ENCODE measurements at places on chromosomes 6 and 20. TPM values are rescaled to one million over a fixed set of nuclear protein-coding genes. Genes with fewer than 3 reads are reported as not detected.

DNA sequence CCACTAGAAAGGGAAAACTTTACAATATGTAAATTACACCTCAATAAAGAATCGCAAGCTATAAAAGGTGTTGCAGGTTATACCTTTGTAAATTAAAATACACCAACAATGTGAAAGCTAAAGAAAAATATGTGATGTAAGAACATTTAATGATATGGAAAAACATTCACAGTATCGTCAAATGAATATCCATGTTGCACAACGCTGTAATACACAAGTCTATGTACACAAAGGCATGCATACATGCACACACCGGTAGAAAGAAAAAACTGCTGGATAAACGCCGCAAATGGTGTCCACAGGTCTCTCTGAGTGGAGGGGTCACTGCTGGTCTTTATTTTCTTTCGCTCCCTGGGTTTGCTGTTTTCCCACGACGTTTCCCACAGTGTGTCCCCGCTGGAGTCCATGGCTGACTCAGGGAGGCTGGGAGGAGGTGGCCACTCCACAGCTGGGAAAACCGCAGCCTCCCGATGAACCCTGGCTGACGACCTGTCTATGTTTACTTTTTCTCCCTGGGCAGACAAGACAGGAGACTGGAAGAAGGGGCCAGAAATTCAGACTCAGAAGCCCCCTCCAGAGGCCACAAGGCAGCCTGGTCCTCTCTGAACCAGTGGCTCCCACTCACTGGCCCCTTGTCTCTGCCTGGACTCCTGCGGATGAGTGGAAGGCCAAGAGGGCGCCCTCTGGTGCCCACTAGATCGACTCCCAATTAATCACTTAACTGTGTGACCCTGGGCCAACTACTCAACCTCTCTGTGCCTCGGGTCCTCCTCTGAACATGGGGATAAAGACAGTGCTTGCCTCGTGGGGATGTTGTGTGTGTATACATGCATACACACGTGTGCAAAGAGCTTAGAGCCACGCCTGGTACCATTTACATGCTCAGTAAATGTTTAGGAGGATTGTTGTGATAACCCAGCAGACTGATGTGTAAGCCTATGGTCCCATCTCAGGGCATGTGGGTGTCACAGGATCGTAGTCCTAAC lies 12.8 kb upstream of the BPI start:
- no peaks in the 10 kb centered on the region for H3K36me3 ChIP-seq
- H3K27me3 ChIP-seq = peaks cover 18% of the 10 kb centered on the region
- no peaks in the 10 kb centered on the region for H3K4me1 ChIP-seq
- H3K4me3 ChIP-seq = no peak overlapping the region

- H3K27me3 ChIP-seq = no peaks in the 10 kb centered on the region
- H3K4me3 ChIP-seq = no peak overlapping the region
Observed at GRCh38 chr6:22250486-22250885, 46.4 kb downstream of the PRL start.

Gene MCCD1
- not detected for total RNA-seq

GRCh38 chr20:52864916-52865605 lies 107.1 kb upstream of the TSHZ2 start:
- no peak overlapping the region for H3K4me3 ChIP-seq
- DNase-seq = no peak
- no peaks in the 10 kb centered on the region for H3K36me3 ChIP-seq
- no peak overlapping the region for H3K27ac ChIP-seq

GRCh38 chr6:5671601-5672559 lies 334.8 kb downstream of the NRN1 start:
- peaks cover 11% of the 10 kb centered on the region for H3K36me3 ChIP-seq
- peaks cover 47% of the 10 kb centered on the region for H3K4me1 ChIP-seq
- no peak for DNase-seq
- no peak overlapping the region for H3K4me3 ChIP-seq
- no peaks in the 10 kb centered on the region for H3K27me3 ChIP-seq

Gene PNPLA1
- total RNA-seq = not detected

Gene EEF1A2
- total RNA-seq = 0.17 TPM

Gene COL21A1
- not detected for total RNA-seq

GRCh38 chr6:14396826-14397517 lies 279.4 kb downstream of the CD83 start:
- no peak overlapping the region for H3K4me3 ChIP-seq
- peaks cover under 1% of the 10 kb centered on the region for H3K36me3 ChIP-seq
- no peaks in the 10 kb centered on the region for H3K27me3 ChIP-seq
- H3K4me1 ChIP-seq = peaks cover 6% of the 10 kb centered on the region
- no peak overlapping the region for H3K27ac ChIP-seq

- H3K4me3 ChIP-seq = no peak overlapping the region
- H3K27ac ChIP-seq = no peak overlapping the region
- H3K36me3 ChIP-seq = no peaks in the 10 kb centered on the region
- H3K4me1 ChIP-seq = peaks cover 11% of the 10 kb centered on the region
- no peak for DNase-seq
- peaks cover 14% of the 10 kb centered on the region for H3K27me3 ChIP-seq
Observed at GRCh38 chr20:2390951-2391675, 10.4 kb downstream of the TGM6 start.

DNA sequence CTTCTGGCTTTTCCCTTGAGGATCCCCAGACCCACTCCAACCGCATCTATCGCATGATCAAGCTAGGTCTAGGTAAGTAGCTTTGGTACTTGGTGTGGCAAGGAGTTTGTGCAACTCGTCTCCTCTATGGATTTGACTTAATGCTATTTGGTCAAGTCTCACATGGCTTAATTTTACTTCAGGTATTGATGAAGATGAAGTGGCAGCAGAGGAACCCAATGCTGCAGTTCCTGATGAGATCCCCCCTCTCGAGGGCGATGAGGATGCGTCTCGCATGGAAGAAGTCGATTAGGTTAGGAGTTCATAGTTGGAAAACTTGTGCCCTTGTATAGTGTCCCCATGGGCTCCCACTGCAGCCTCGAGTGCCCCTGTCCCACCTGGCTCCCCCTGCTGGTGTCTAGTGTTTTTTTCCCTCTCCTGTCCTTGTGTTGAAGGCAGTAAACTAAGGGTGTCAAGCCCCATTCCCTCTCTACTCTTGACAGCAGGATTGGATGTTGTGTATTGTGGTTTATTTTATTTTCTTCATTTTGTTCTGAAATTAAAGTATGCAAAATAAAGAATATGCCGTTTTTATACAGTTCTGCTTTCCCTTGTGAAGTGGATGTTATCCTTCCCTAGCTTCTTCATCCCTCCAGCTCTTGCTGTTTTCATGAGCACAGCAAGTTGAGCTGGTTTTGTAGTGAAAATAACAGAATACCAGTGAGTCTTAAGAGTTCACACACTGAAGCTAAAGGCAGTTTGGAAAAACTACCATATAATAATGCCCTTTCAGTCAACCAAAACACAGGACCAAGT lies 3.8 kb downstream of the SLC35B2 start:
- no peak overlapping the region for H3K4me3 ChIP-seq
- peaks cover 64% of the 10 kb centered on the region for H3K36me3 ChIP-seq

DNA sequence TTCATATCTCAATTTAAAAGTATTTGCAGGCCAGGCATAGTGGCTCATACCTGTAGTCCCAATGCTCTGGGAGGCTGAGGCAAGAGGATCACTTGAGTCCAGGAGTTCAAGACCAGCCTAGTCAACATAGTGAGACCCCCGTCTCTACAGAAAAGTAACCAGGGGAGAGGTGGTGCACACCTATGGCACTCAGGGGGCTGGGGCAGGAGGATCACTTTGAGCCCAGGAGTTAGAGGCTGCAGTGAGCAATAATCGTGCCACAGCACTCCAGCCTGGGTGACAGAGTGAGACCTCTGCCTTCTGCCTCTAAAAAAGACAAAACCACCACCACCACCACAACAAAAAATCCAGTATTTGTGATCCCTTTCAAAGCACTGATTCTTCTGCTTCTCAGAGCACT lies 185.5 kb upstream of the QKI start:
- no peaks in the 10 kb centered on the region for H3K4me1 ChIP-seq
- no peak overlapping the region for H3K4me3 ChIP-seq
- H3K27me3 ChIP-seq = no peaks in the 10 kb centered on the region
- no peaks in the 10 kb centered on the region for H3K36me3 ChIP-seq
- DNase-seq = no peak

Gene BNIP5
- not detected for total RNA-seq

Gene MYBL2
- total RNA-seq = 110 TPM

Gene LTB
- total RNA-seq = 747 TPM

Gene TNXB
- total RNA-seq = 3.9 TPM

Gene SHLD1
- 12.4 TPM for total RNA-seq

Gene AGER
- 47.1 TPM for total RNA-seq

DNA sequence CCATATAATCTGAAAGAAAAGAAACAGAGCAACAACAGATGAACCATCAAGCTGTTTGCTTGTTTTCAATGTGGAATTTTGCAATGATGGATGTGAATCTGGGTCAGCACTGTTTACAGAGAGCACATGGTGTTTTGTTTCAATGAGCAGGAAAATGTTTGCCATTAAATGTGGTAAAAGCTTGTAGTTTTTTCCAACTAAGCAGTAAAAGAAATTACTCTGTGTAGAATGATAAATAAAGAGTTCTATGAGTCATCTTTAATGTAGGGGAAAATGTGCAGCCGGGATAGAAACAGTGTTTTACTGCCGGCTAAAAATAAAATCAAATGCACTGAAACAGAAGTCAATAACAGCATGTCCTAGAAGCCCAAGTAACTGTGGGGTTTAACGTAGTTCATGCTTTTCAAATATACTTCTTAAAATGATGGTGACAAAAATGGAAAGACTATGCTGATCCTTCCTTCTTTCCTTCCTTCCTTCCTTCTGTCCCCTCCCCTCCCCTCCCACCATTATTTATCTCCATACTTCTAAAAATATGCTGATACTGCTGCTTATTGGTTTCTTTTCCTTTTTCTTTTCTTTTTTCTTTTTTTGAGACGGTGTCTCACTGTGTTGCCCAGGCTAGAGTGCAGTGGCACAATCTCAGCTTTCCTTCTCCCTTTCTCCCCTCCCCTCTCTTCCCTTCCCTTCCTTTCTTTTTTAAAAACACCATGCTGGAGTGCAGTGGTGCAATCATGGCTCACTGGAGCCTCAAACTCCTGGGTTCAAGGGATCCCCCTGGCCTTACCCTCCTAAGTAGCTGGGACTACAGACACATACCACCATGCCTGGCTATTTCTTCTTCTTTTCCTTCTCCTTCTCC lies 6.3 kb upstream of the NAA20 start:
- H3K27ac ChIP-seq = no peak overlapping the region
- H3K4me3 ChIP-seq = no peak overlapping the region
- H3K27me3 ChIP-seq = peaks cover 12% of the 10 kb centered on the region

Gene SAMD5
- total RNA-seq = not detected

Gene TRERF1
- 20.3 TPM for total RNA-seq

DNA sequence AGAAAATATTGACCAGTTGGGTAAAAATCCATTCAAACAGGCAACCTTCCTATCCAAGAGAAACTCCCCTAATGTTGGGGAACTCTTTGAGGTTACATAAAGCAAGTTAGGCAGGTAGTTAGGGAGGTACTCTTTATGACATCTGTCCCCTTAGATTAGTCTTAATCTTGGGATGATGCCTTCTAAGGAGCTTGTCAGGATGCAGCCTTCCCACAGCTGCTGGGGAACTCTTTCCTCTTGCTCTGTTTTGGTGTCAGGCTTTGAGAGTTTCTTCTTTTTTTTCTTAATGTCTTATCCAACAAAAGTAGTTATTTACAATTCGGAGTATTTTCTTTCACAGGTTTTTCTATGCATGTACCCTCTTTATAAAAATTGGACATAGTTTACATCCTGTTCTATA lies 194.8 kb downstream of the CDKAL1 start:
- no peak overlapping the region for H3K4me3 ChIP-seq
- no peaks in the 10 kb centered on the region for H3K27me3 ChIP-seq
- H3K27ac ChIP-seq = no peak overlapping the region
- DNase-seq = no peak
- H3K36me3 ChIP-seq = peaks cover 6% of the 10 kb centered on the region

Gene DOK5
- not detected for total RNA-seq

DNA sequence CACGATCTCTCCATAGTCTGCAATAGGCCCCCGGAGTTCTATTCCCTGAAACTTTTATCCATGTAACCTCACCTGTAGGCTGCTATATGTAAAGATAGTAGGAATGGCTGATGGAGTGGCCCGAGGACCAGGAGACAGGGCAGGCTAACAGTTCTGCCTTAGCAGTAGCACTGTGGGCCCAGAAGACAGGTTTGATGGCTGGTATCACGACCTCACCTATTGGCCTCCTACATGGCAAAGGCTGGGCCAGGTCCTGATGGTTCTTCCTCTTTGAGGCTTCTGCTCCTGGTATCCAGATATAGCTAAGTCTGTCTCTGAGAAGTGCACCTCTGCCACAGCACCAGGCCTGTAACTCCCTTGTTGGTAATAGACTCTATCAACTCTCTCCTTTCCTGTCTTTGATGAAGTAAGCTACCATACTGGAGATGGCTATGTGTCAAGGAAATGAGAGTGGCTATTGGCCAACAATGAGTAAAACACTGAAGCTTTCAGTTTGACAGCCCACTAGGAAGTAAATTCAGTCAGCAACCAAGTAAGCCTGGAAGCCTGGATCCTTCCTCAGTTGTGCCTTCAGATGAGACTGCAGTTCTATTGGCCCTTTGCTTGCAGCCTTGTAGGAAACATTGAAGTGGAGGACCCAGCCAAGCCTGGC lies 5.7 kb downstream of the SPEF1 start:
- no peak overlapping the region for H3K27ac ChIP-seq
- H3K4me1 ChIP-seq = peaks cover 21% of the 10 kb centered on the region
- no peaks in the 10 kb centered on the region for H3K36me3 ChIP-seq

All from activated CD4-positive, alpha-beta T cell treated with anti-CD3 and anti-CD28 coated beads, Interleukin-2, amount 10 ng/mL, durations not matched to agents 7 days and 5 days (primary cell).